ENCODE measurements at places on chromosomes 5 and 9. TPM values are rescaled to one million over a fixed set of nuclear protein-coding genes. Genes with fewer than 3 reads are reported as not detected.

ABO gene
- not detected for total RNA-seq

PNPLA7 gene
- 0.57 TPM for total RNA-seq

ENTREP1 gene
- 25.0 TPM for total RNA-seq

GRAMD2B gene
- 11.7 TPM for total RNA-seq

CAVIN4 gene
- total RNA-seq: 9.1 TPM

SLC2A8 gene
- total RNA-seq: 24.6 TPM

SAXO1 gene
- total RNA-seq: not detected

SOX30 gene
- not detected for total RNA-seq

DMRT3 gene
- not detected for total RNA-seq

IRX2 gene
- 47.5 TPM for total RNA-seq

PCDHGB2 gene
- 2.8 TPM for total RNA-seq

PCDHGA5 gene
- 1.3 TPM for total RNA-seq

UNC5A gene
- 4.0 TPM for total RNA-seq

SLC36A1 gene
- 9.1 TPM for total RNA-seq

SPINK4 gene
- total RNA-seq: not detected

WDR38 gene
- not detected for total RNA-seq

ZNF366 gene
- total RNA-seq: not detected

CSF2 gene
- total RNA-seq: not detected

SLC22A4 gene
- total RNA-seq: 0.60 TPM

RIMOC1 gene
- 33.4 TPM for total RNA-seq

PTPRD gene
- total RNA-seq: 73.6 TPM

TMEFF1 gene
- total RNA-seq: 68.2 TPM

PCDHGA2 gene
- total RNA-seq: 0.31 TPM

CCDC171 gene
- total RNA-seq: 2.3 TPM

STK10 gene
- 21.4 TPM for total RNA-seq

PCDHB13 gene
- 1.1 TPM for total RNA-seq

PCDHGC4 gene
- total RNA-seq: 2.4 TPM

PLAC8L1 gene
- total RNA-seq: 0.92 TPM

GRM6 gene
- total RNA-seq: not detected

IFNA21 gene
- total RNA-seq: not detected

FCN2 gene
- not detected for total RNA-seq

CCDC112 gene
- 15.6 TPM for total RNA-seq

ECPAS gene
- 131 TPM for total RNA-seq

SCGB3A1 gene
- total RNA-seq: not detected

All from H1 (cell line).